ENCODE measurements at places on chromosomes 2 and 18. TPM values are rescaled to one million over a fixed set of nuclear protein-coding genes. Genes with fewer than 3 reads are reported as not detected.

Gene ABCG8
- 0.09 TPM for total RNA-seq

Gene IFT172
- 38.1 TPM for total RNA-seq

Gene SCLY
- 19.1 TPM for total RNA-seq

Gene SPHKAP
- 0.07 TPM for total RNA-seq

Gene GREB1
- 166 TPM for total RNA-seq

Gene UBXN4
- 24.7 TPM for total RNA-seq

Gene TMEM169
- 1.0 TPM for total RNA-seq

Gene UGT1A5
- not detected for total RNA-seq

Gene RAD51AP2
- total RNA-seq: not detected

DNA sequence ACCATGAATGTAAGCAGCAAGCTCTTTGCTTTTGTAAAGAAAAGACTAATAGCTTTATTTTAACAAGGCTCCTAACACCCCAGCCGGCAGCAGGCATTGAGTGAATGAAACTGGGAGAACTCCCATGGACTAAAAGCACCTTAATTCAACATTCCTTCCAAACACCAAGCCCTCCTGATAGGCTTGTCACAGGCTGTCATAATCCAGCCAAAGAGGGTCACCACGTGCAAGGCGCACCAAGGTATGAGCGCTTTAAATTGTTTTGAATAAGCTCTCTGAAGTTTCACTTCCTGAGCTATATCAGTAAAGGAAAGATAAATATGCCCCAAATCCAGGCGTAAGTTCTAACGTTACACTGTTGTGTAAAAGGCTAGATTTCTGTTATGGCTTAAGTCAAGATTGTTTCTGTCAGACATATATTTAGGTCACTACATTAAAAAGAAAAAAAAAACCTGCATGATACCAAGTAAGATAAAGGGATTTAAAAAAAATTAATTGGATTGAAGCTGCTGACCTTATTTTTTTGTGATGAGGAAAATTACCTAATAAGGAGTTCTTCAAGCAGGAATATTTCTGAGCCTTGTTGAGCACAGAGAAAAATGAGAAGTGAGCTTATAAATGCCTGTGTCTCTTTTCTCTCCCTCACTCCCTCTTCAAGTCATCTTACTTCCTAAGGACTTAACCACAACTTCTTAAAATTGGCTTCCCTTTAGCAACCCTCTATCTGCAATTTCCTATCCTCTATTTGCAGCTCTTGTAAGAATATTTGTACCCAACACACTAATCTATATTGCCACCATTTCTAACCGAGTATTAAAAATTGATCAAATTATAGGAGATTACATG, 136.1 kb upstream of the NRP2 start:
- no peak for DNase-seq

DNA sequence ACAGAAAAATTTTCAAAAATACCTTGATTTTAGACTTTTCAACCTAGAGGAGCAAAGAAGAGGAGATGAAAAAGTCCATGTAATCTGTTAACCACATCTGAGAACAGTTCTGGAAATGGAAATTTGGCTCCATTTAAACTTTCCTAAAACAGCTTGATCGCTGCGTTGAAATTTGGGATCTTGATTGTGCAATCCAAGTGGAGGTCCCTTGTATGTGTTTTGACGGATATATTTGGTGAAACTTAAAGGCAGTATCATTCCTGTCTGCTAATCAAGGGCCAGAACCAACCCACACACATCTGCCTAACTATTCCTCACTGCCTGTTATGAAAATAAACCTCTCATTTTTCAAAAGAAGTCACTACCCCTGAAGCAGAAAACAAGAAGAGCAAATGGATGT, 46.6 kb downstream of the SPATS2L start:
- DNase-seq: no peak

DNA sequence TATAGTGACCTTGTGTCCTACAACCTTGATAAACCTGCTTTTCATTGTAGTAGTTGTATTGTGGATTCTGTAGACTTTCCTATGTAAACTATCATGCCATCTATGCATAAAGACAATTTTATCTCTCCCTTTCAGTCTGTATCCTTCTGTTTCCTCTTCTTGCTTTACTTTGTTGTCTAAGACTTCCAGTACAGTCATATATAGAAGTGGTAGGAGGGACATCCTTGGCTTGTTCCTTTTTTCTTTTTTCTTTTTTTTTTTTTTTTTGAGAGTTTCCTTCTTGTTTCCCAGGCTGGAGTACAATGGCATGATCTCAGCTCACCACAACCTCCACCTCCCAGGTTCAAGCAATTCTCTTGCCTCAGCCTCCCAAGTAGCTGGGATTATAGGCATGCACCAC, 39.7 kb downstream of the UBE2F start:
- DNase-seq: no peak

- no peak for DNase-seq
These were observed 422.8 kb downstream of the SETBP1 start for GRCh38 chr18:45103319-45104048.

- peak; percentile 97 for DNase-seq
These were observed 87.3 kb upstream of the RMDN2 start for GRCh38 chr2:37837628-37838328.

DNA sequence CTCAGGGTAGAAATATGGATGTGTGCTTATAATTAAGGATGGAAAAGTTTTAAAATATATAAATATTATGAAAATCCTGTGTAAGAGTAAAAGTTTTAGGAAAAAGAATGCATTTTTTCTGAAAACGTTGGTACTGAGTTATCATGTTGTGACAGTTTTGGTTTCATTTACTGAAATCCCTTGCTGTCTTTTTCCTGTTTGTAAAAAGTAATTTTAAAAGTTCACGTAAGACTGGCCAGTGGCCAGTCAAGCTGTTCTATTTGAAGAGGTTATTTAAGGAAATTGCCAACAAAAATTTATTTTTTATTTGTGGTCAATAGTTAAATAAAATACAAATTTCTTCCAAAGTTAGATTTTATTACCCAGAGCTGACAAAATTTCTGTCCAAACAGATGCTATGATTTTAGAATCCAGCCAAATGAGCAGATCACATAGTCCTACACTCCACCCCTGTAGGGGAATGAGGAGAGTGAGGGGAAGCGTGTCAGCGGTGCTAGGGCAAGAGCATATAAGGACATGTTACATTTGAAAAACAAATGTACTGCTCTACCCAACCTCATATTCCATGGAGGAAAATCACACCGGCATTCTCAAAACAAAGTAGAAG, 297.8 kb upstream of the TFPI start:
- DNase-seq: no peak

DNA sequence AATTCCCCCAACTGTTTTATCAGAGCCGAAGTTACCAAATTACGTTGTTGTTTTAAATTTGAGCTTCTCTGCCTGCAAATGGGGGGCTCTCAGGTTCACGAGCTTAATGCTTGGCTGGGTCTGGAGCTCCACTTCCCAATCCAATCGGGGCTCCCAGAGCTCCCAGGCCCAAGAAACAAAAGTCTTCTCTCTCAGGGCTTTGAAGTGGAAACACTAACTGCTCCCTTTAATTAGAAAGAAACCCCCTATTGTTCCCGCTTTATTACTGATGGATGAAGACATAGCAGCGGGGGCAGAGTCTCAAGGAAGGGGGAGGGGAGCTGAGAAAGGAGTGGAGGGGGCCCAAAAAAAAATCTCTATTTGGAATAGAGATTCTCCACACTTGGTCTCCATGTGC, 15.6 kb upstream of the PKDCC start:
- DNase-seq: no peak

GRCh38 chr18:47422524-47422923, 171.1 kb upstream of the SKOR2 start:
- DNase-seq: no peak

- no peak for DNase-seq
These were observed 208.7 kb downstream of the LOXHD1 start for GRCh38 chr18:46448347-46448746.

DNA sequence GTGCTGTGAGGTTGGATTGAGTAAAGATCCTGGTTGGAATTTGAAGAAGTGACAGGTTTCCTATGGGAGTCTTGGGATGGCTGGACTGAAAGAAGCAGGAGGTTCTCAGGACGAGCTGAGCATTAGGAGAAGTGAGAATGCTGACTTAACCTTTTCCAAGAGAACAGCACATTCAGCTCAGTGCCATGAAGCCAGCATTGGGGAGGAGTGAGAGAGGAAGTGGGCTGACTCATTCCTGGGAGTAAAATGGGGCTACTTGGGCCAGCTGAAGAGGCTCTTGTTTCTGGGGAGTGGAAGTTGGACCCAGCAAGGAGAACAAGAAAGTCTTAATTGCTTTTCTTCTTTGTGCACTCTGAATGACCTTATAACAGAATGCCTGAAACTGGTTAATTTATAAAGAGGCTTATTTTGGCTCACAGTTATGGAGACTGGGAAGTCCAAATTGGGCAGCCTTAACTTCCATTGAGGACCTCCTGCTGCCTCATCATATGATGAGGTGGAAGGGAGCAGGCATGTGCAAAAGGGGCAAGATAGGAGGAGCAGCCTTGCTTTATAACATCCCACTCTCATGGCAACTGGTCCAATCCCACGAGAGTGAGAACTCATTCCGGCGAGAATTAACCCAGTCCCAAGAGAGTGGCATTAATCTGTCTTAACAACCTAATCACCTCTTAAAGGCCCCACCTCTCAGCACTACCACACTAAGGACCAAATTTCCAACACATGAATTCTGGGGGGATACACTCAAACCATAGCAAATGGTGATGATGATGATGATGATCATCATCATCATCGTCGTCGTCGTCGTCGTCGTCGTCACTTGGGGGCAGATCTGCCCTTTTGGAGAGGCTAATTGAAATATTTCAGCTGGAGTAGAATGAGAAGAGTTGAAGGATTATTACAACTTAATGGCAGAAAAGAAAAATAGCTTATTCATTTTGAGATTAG, 26.1 kb downstream of the DGUOK start:
- DNase-seq: no peak

DNA sequence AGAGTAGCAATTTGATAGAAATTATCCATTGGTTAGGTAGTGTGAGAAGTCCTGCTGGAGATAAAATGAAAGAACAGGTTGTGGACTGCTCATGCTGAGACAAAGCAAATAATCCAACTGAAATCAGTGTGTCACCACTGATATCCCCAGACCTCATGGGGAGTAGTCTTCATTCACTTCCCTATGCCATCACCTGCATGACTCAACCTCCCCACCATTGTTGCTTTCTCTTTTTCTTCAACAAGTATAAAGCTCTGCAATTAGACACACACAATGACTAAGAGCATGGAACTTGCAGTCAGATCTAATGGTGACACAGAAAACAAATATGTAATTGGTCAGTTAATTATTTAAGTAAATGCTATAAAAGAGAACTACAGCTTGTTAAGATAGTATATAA, 475.3 kb downstream of the RIT2 start:
- DNase-seq: no peak

- peak; percentile 4 for DNase-seq
These were observed 8.1 kb downstream of the EMX1 start for GRCh38 chr2:72925328-72925943.

- no peak for DNase-seq
These were observed 218.1 kb upstream of the VWC2L start for GRCh38 chr2:214192711-214193110.

- DNase-seq: no peak
These were observed 302.7 kb upstream of the MGAT5 start for GRCh38 chr2:133951209-133951608.

- DNase-seq: no peak
These were observed 467.5 kb upstream of the CHST9 start for GRCh38 chr18:27652480-27653121.

DNA sequence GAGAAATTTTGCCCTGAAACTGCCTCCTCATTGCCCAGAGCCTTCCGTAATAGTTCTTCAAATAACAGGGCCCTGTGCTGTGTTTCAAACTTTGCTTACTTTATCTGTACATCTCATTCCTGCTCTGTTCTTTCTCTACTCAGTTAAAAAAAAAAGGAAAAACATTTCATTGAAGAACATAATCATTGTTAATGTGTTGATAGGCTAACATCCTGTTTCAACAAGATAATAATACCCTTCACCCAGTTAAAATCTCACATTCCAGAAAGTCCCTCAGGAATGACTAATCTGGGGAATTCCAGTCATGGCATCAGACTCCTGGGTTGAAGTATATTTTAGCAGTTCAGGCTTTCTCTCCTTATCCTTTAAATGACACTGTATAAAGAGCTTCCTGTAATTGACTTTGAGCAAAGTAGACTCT, 45.6 kb upstream of the ITGAV start:
- no peak for DNase-seq

GRCh38 chr2:236643480-236643879, 73.9 kb downstream of the ACKR3 start:
- peak; percentile 10 for DNase-seq

- no peak for DNase-seq
These were observed 14.4 kb downstream of the SLC20A1 start for GRCh38 chr2:112660138-112660537.

GRCh38 chr2:231640641-231641111, 48.0 kb downstream of the TEX44 start:
- peak; percentile 64 for DNase-seq

- DNase-seq: no peak
These were observed 45.2 kb downstream of the GAREM1 start for GRCh38 chr18:32425466-32425865.

DNA sequence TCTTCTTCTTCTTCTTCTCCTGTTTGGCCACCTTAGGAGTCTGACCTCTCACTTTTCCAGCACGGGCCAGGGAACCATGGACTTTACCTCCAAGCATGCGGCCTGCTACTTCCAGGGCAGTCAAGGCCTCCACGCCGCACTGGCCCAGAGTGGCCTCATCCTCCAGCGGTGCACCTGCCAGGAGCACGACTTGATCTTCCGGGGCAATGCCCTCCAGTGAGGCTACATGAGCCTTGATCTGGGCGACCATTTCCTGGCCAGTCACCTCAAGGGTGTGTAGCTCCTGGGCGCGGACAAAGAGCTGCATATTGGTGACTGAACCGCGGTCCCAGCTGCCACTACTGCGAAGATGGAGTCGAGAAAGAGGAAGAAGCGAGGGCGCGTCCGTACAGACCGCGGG, 67.1 kb downstream of the DIPK1C start:
- no peak for DNase-seq

DNA sequence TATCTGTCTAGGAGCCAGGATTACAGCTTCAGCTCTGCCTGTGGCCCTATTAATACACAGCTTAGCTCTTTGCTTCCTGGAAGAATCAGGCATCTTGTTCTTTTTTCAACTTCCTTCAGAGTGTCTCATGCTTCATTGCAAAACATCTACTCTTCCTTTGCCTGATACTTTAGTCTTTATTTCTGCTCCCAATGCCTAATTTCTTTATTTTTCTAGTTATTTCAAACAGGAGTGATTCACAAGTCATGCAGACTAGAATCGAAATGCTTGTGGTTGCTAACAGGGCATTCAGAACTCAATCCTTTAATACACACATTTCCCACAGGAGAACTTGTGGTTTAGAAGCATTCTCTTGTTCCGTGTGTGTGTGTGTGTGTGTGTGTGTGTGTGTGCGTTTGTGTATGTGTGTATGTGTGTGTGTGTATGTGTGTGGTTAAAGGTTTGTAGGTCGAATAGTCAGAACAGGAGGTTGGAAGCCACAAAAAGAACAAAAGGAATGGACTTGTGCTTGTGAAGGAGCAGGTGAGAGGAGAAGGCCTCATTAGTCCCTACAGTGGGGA, 28.3 kb upstream of the INSIG2 start:
- DNase-seq: no peak
